ENCODE measurements at places on chromosomes 7 and 10.

DNA sequence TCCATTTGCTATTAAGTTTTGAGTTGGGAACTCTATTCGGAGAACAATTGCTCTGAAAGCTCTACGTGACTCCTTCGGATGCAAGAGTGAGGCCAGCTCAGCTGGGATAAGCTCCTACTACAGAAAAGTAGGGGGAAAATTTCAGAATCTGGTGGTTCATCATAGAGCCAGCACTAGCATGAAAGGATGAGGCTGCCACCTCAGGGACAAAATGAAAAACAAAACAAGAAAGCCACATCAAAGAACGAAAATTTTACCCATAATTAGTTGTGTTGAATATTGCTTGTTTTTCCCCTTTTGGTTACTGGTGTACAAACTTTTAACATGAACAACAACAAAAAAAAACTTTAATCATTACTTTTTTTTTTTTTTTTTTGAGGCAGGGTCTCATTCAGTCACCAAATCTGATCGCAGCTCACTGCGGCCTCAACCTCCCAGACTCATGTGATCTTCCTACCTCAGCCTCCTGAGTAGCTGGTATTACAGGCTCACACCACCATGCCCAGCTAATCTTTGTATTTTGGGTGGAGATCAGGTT is 39.7 kb upstream of the NFE2L3 start:
- DNase-seq: no peak

GRCh38 chr10:99540306-99540656 is 7.5 kb downstream of the NKX2-3 start:
- DNase-seq: no peak

- no peak for DNase-seq
Measured at GRCh38 chr7:50832744-50833143, 50.0 kb upstream of the GRB10 start.

GRCh38 chr7:52786174-52786573 is 249.3 kb upstream of the POM121L12 start:
- DNase-seq: no peak

DNA sequence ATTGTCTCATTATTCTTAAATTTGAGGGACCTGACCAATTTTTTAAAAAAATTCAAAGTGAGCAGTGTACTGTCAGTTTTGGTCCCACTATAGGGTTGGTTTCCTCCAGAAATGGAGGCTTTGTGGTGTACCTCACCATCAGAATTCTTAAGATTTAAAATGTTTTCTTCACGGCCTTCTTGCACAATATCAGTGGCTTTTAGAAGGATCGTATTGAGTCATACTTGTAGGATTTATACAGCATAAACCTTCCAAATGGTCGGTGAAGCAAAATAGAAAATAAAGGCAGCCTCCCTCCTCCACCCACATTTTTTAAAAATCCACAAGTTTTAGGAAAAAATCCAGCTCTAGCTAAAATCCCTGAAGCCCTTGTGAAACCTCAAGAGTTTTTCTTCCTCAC is 126.4 kb downstream of the RNLS start:
- no peak for DNase-seq

GRCh38 chr7:158249692-158250091 is 337.9 kb downstream of the PTPRN2 start:
- DNase-seq: no peak
